ENCODE measurements at places on chromosomes 16 and 17.

- DNase-seq: no peak
Observed at GRCh38 chr16:52861614-52862022, 191.1 kb downstream of the CHD9NB start.

DNA sequence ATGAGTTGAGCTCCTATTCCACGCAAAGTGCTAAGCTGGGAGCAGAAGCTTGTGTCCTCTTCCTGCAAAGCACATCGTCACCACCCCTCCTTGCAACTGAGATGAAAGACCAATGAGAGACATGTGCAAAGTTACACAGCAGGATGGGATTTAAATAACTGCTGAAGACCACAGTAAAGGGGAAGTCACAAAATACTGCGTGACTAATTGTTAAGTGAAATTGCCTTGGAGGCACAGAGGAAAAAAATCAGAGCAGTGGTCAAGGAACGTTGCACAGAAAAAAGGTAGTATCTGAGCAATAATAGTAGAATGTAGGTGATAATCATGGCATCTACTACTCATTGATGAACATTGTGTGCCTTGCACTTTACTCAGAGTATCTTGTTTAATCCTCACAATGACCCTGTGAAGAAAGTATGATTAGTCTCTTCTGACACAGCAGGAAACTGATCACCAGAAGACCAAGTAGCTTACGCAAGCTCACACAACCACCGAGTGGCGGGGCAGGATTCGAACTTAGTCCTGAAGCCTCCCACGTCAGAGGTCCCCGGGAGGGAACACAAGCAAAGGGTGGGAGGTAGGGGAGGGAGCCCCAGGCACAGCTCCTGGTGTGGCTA lies 15.4 kb upstream of the MYO18A start:
- no peak for DNase-seq

DNA sequence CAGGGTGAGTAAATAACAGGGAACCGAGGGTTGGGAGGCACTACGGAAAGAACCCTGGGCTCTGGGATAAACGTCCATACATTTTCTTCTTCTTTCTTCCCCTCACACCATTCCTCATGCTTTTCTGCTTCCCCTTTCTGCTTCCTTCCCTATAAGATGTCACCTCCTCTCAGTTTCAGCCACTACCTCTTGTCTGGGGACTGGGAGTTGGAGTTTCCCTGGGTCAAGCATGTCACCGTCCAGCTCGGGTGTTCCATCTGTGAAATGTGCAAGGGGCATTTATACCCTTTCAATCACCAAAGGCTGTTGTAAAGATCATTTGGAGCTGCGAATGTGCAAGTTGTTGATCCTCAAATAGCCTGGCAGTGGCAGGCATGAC lies 17.5 kb upstream of the CCL22 start:
- DNase-seq: no peak

- DNase-seq: no peak
Observed at GRCh38 chr17:16910341-16910740, 61.6 kb downstream of the TNFRSF13B start.

- no peak for DNase-seq
Observed at GRCh38 chr16:84922351-84923120, 88.8 kb downstream of the ZDHHC7 start.
